ENCODE measurements at places on chromosomes 12 and 14. TPM values are rescaled to one million over a fixed set of nuclear protein-coding genes. Genes with fewer than 3 reads are reported as not detected.

- no peak for DNase-seq
These were observed 112.5 kb downstream of the MED13L start for GRCh38 chr12:116165036-116165425.

Gene AGAP2
- polyA plus RNA-seq: 0.65 TPM

DNA sequence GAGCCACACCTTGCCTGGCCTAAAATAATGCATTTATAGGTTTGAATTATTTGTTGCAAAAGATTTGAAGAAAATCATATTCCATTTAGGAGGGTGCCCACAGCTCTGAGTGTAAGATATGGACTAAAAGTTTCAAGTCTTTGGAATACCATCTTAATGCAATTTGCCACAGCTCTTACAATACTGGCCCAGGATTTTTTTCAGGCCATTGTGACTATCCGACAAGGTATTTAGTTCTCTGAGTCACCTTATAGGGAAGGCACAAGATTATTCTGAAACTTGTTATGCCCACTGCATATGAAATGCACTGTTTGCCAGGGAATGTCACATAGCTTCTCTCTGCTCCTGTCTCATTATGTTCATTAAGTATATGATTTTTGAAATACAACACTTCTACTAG is 29.6 kb upstream of the SLC6A13 start:
- no peak for DNase-seq

DNA sequence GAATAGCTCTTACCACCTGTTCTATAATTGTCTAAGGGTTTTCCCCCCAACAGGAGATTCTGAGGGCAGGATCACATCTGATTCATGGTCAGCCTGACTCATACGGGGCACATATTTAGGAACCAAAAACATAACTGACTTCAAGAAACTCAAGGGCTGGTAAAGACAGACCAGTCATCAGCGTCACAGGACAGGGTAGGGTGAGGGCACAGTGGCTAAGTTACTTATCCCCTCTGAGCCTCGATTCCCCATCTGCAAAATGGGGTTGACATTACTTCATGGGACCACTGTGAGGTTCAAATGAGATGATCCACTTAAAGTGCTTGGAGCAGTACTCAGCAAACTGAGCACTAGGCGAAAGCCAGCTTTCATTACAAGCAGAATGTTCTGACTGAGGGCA is 606 bp downstream of the CINP start:
- peak; percentile 79 for DNase-seq

- no peak for DNase-seq
These were observed 912.4 kb upstream of the ATXN7L3B start for GRCh38 chr12:73625226-73625625.

- DNase-seq: no peak
These were observed 26.6 kb downstream of the GPRC5D start for GRCh38 chr12:12925388-12925787.

Gene TAS2R7
- polyA plus RNA-seq: not detected

Gene KRT79
- polyA plus RNA-seq: not detected

DNA sequence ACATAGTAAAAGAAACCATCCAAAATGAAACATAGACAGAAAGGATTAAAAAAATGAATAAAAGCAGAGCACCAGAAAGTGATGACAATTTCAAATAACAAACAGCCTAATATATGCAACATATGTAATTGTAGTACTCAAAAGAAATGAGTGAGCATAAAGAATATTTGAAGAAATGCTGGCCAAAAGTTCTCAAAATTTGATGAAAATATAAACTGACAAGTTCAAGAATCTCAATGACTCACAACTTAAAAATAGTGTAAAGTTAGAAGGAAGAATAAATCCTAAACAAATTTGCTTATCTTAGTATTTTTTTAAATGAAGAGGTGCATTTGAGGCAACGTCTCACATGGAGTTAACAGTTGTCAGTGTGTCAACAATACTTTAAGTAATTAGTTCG is 498.9 kb downstream of the SLC6A15 start:
- DNase-seq: no peak

- DNase-seq: no peak
These were observed 161.6 kb downstream of the PLCZ1 start for GRCh38 chr12:18576104-18576626.

Gene ANKRD33
- not detected for polyA plus RNA-seq

GRCh38 chr12:27382924-27383323 is 50.3 kb downstream of the BMAL2 start:
- DNase-seq: no peak

DNA sequence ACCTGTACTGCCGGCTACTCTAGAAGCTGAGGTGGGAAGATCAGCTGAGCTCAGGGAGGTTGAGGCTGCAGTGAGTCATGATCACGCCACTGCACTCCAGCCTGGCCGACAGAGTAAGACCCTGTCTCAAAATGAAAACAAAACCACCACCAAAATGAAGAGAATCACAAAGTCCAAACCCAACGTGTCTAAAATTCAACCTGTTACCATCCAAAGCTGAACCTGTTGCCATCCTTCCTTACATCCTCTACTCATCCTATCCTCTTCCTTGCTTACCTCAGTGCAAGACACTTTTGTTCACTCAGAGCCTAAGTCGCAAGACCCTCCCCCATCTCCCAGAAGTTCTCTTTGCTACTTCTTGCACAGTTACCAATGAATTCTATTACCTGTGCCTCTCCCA is 299.7 kb downstream of the ATP23 start:
- no peak for DNase-seq

GRCh38 chr14:77804592-77804991 is 4.7 kb downstream of the ADCK1 start:
- no peak for DNase-seq
